Esophagus mucosa (tissue), 1 donor: ENCODE measurements at places on chromosomes 2 and 18. TPM values are rescaled to one million over a fixed set of nuclear protein-coding genes. Genes with fewer than 3 reads are reported as not detected.

Gene IL1RL1
- total RNA-seq, result 2.8 TPM

Gene LMAN2L
- total RNA-seq, result 4.7 TPM

Gene FAM237A
- total RNA-seq, result not detected

DNA sequence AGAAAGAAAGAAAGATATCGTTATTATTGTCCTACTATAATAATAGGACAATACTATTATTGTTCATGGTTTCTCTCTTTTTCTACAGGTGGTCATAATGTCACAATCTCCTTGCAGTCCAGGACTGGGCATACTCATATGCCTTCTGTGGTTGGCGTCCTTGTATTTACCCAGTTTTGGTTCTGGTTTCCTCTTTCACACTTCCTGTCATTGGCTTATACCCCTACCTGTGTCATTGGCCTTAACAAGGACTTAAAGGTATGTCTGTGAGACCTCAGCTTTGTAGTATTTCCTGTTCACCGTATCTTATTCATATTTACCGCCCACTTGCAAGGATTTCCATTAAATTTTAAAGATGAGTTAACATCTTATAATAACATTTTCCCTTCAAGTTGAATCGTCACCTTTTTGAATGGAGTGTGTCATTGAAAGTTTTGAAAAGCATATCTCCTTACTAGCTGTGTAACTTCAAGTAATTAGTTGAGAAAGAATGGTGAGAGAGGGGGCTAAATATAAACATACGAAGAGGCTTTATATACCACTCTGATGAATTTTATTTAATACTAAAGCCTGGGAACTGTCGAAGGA is 36.5 kb upstream of the HTR2B start:
- no peak for ATAC-seq

- no peak for ATAC-seq
Measured at GRCh38 chr2:194105358-194105757, 1551.7 kb upstream of the SLC39A10 start.

DNA sequence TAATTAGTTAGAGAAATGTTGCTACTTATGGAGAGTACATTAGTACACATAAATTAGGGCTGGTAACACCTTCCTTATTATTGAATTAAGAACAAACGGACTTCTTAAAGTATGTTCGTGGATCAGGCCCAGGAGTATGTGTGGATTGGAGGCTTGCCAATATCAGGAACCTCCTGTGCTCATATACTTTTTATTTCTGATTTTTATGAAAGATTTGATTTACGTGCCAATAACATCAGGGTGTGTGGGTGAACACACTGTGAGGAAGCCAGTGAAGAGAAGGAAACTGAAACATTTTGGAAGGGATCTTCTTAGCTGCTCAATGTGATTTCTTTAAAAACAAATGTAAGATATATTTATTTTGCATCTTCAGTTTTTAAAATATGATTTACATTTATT is 113.0 kb downstream of the EFEMP1 start:
- no peak for ATAC-seq

- ATAC-seq, result no peak
Measured at GRCh38 chr18:59114160-59114559, 25.5 kb upstream of the SEC11C start.

DNA sequence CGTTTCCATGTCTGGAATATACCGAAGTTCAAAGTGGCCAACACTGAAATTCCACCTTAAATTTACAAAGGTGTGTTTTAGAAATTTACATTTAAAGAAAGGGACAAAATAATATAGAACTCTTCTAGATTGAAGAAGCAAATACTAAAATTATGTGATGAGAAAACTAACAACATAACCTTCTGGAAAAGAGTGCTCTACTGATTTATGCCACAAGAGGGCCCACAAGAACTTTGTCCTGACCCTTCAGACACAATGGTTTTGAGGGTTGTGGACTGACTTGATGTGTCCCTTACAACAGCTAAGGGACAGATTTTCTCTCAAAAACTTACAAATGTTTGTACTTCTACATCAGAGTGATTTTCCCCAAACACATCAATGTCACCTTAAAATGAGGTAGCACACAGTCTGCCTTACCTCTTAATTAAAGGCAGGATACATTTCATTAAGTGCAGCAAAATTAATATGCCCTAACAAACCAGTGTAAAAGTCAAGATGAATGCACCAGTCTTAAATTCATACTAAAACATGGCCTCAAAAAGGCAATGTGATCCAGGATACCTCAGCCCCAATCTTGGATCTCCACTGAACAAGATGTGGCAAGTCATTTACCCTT is 36.2 kb downstream of the EIF2AK3 start:
- ATAC-seq, result peak; percentile 67

DNA sequence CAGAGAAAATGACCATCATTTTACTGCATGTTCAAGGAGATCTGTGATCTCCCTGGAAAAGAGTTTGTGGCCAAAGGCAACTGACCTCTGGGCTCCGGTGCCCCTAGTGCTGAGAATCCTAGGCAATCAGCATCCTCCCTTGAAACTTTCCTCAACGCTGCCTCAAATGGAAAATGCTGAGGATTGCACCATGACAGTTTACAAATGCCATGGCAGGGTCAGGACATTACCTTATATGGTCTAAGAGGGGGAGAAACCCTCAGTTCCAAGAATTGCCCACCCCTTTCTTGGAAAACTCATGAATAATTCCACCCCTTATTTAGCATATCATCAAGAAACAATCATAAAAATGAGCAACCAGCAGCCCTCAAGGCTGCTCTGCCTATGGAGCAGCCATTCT is 48.3 kb downstream of the ALPK2 start:
- no peak for ATAC-seq

DNA sequence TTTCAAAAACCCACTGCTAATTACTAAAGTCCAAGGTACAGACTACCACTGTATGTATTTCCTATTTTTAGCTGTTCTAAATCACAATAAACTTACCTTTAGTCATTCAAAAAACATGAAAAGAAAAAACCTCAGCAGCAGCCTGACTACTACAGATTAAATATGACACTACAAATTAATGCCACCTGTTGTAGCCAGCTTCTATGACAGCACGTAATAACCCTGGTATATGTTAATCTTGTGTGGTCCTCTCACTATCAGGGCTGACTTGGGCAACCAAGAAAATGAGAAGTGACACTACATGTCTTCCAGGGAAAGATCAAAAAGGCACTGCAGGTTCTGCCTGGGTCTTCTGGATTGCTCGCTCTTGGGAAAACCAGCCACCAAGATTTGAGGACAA is 90.6 kb upstream of the FAM124B start:
- no peak for ATAC-seq

- no peak for ATAC-seq
Measured at GRCh38 chr2:80001701-80002101, 302.9 kb downstream of the LRRTM1 start.

DNA sequence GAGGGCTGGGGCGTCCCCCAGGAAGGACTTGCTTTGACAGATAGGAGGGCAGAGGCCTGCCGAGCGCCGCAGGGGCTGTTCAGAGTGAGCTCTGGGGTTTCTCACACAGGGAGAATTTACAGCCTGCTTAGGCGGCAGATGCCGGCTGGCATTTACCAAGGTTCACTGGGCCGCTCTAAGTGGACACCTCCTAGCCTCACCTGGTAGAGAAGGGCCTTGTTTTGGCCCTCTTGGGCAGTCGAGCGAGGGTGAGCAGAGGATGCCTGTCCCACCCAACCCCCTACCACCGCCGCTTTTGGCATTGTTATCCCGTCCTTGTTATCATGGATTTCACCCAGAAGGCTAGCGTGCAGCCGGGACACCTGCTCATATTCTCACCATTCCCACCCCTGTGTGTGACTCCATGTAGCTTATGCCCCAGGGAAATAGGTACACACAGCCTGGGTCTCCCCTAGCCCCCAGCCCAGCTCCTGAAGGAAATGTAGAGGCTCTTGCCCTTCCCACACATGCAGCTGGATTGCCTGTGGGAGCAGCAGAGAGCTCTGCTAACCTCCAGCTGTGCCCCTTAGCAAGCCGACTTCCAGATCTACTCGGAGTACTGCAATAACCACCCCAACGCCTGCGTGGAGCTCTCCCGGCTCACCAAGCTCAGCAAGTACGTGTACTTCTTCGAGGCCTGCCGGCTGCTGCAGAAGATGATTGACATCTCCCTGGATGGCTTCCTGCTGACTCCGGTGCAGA is 52.4 kb downstream of the FAM168B start:
- ATAC-seq, result no peak

DNA sequence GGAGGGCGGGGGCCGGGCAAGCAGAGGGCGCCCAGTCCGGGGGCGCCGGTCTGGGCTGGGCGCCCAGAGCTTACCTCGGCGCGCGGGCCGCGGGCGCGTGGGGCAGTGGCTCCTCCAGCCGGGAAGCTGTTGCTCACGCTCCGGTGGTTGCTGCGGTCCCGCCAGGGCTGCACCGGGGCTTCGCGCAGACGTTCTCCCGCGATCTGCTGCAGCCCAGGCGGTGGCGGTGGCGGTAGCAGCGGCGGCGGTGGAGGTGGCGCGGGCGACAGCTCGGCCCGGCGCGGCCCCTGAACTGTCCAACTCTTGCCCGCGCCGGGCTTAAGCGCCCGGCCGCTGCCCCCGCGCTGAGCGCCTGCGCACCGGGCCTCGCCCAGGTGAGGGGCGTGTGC is 391 bp downstream of the ZNF385B start:
- ATAC-seq, result peak; percentile 17

DNA sequence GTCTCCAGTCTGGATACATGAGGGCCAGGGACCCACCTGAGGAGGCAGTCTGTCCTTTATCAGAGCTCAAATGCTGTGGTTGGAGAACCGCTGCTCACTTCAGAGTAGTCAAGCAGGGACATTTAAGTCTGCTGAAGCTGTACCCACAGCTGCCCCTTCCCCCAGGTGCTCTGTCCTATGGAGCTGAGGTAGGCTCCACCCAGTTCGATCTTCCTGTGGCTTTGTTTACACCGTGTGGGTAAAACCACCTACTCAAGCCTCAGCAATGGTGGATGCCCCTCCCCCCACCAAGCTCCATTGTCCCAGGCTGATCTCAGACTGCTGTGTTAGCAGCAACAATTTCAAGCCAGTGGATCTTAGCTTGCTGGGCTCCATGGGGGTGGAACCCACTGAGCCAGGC is 731.4 kb upstream of the HS6ST1 start:
- no peak for ATAC-seq

DNA sequence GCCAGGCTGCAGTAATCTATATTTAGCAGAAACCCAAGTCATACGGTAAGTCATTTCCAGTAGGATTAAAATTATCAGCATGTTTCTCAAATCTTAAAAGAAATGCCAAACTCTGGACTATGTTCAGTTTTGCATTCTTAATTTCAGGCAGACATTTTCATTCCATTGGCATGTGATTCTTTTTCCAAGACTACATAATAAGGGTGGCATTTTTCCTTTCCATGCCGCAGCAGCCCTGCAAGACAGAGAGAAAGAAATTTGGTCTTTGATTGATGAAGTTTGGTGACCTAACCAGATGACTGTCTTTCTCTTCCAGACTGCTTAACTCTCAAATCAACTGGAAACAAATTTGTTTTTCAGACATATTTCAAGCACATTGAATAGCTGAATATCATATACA is 118.1 kb downstream of the FHOD3 start:
- ATAC-seq, result no peak

- ATAC-seq, result no peak
Measured at GRCh38 chr2:172011812-172012575, 12.2 kb downstream of the METAP1D start.
